ENCODE measurements at places on chromosomes 1 and 21.
A peak's percentile ranks its signal among the peaks of the same experiment; 100 is the strongest.

GRCh38 chr1:97674517-97674916 lies 246.3 kb downstream of the DPYD start:
- H3K4me1 ChIP-seq, result no peaks in the 10 kb centered on the region
- H3K36me3 ChIP-seq, result peaks cover 6% of the 10 kb centered on the region
- H3K27me3 ChIP-seq, result no peaks in the 10 kb centered on the region
- H3K27ac ChIP-seq, result no peak overlapping the region
- no peak for ATAC-seq
- H3K4me3 ChIP-seq, result no peak overlapping the region

- H3K4me1 ChIP-seq, result no peaks in the 10 kb centered on the region
- no peak overlapping the region for H3K4me3 ChIP-seq
- no peaks in the 10 kb centered on the region for H3K27me3 ChIP-seq
- no peaks in the 10 kb centered on the region for H3K36me3 ChIP-seq
These were observed 1078.4 kb downstream of the KCNT2 start for GRCh38 chr1:195529881-195530280.

DNA sequence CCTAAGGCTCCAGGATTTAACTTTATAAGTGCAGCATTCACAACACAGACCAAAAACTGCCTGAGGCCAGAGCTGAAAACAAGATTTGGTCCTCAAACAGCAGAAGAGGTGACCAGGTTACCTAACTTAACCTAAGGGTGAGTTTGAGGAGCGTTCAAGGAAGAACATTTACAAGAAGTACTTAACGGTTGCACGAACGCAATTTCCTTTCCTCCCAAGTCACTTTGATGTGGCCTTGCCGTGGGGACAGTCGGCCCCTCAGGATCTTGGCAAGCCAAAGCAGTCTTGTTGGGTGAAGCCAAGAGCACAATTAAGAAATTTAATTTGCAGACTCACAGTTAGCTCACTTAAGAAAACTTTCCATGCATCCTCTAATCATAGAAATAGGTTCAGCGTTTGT lies 202.6 kb upstream of the COA6 start:
- ATAC-seq, result no peak
- no peaks in the 10 kb centered on the region for H3K36me3 ChIP-seq

GRCh38 chr1:32818804-32819541 lies 1.5 kb downstream of the S100PBP start:
- peaks cover 5% of the 10 kb centered on the region for H3K36me3 ChIP-seq
- peak overlapping the region; percentile 96 for H3K4me3 ChIP-seq
- H3K4me1 ChIP-seq, result peaks cover 50% of the 10 kb centered on the region
- ATAC-seq, result peak; percentile 48
- H3K27ac ChIP-seq, result peak overlapping the region; percentile 87

GRCh38 chr1:19893687-19894086 lies 11.5 kb downstream of the OTUD3 start:
- H3K4me3 ChIP-seq, result no peak overlapping the region
- H3K27ac ChIP-seq, result no peak overlapping the region

- H3K27me3 ChIP-seq, result no peaks in the 10 kb centered on the region
- peaks cover 19% of the 10 kb centered on the region for H3K36me3 ChIP-seq
- H3K4me1 ChIP-seq, result peaks cover 75% of the 10 kb centered on the region
- H3K27ac ChIP-seq, result no peak overlapping the region
- H3K4me3 ChIP-seq, result no peak overlapping the region
These were observed 8.4 kb downstream of the COQ8A start for GRCh38 chr1:226948480-226948879.

- H3K27ac ChIP-seq, result no peak overlapping the region
- H3K4me3 ChIP-seq, result no peak overlapping the region
- H3K36me3 ChIP-seq, result no peaks in the 10 kb centered on the region
- no peaks in the 10 kb centered on the region for H3K4me1 ChIP-seq
- no peak for ATAC-seq
These were observed 85.9 kb downstream of the CENPF start for GRCh38 chr1:214688891-214689290.

DNA sequence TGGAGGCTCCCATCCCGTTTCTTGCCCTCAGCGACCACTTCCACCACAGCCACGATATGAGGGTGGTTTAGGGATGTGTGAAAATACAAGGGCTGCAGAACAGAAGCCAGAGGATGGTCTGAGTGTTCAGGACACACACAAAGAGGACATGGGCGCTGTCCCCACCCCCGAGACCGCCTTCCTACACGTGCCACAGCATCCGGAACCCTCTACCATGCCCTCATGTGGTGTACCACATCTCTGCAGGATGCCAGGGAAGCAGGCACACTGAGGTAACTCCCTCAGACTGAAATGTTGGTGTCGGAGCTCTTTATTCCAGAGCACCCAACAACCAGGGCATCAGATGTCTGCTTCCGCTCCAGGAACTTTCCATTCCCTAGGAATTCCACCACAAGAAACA lies 23.1 kb downstream of the NPHP4 start:
- H3K36me3 ChIP-seq, result peaks cover 34% of the 10 kb centered on the region
- no peak for ATAC-seq
- no peak overlapping the region for H3K4me3 ChIP-seq
- H3K27me3 ChIP-seq, result no peaks in the 10 kb centered on the region
- H3K4me1 ChIP-seq, result no peaks in the 10 kb centered on the region

- H3K4me3 ChIP-seq, result no peak overlapping the region
- no peak for ATAC-seq
- no peaks in the 10 kb centered on the region for H3K4me1 ChIP-seq
- H3K36me3 ChIP-seq, result no peaks in the 10 kb centered on the region
These were observed 21.0 kb downstream of the JUN start for GRCh38 chr1:58762806-58763205.

- peaks cover 7% of the 10 kb centered on the region for H3K27me3 ChIP-seq
- no peak for ATAC-seq
- H3K36me3 ChIP-seq, result no peaks in the 10 kb centered on the region
- H3K4me3 ChIP-seq, result no peak overlapping the region
- H3K4me1 ChIP-seq, result no peaks in the 10 kb centered on the region
These were observed 72.8 kb upstream of the CD1D start for GRCh38 chr1:158107916-158108315.

GRCh38 chr1:58437623-58438022 lies 108.9 kb downstream of the OMA1 start:
- H3K4me1 ChIP-seq, result no peaks in the 10 kb centered on the region
- no peak for ATAC-seq
- H3K27me3 ChIP-seq, result no peaks in the 10 kb centered on the region
- H3K4me3 ChIP-seq, result no peak overlapping the region

GRCh38 chr1:113545626-113546025 lies 155.3 kb downstream of the MAGI3 start:
- ATAC-seq, result no peak
- no peaks in the 10 kb centered on the region for H3K36me3 ChIP-seq
- H3K4me1 ChIP-seq, result no peaks in the 10 kb centered on the region
- no peak overlapping the region for H3K4me3 ChIP-seq
- no peak overlapping the region for H3K27ac ChIP-seq

DNA sequence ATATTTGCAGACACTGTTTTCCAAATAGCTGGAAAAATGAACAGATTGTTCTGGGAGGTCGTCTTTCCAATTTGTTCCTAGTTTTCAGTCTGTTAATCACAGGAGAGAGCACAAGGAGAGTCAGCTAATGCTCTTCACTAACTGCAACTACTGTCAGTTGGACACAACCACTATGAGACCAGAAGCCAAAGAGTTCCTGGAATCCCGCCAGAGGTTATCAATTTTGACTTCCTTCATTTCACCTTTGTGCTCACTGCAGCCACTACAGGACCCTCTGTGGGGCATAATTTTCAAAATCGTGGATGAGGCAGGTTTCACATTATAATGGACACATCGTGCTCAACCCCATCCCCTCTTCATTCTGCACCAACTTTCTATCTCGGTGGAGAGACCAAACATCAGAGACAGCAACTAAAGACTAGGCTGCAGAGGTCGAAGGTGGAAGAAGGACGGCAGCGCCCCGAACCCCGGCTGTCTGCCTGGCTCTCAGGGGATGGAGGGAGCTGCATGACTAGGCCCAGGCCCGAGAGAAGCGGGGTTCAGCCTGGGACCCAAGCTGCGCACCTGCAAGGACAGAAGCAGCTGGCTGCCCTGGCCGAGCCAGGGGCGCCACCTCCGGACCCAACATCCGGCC lies 602 bp downstream of the KIAA0319L start:
- peak overlapping the region; percentile 99 for H3K4me3 ChIP-seq
- H3K4me1 ChIP-seq, result peaks cover 62% of the 10 kb centered on the region

DNA sequence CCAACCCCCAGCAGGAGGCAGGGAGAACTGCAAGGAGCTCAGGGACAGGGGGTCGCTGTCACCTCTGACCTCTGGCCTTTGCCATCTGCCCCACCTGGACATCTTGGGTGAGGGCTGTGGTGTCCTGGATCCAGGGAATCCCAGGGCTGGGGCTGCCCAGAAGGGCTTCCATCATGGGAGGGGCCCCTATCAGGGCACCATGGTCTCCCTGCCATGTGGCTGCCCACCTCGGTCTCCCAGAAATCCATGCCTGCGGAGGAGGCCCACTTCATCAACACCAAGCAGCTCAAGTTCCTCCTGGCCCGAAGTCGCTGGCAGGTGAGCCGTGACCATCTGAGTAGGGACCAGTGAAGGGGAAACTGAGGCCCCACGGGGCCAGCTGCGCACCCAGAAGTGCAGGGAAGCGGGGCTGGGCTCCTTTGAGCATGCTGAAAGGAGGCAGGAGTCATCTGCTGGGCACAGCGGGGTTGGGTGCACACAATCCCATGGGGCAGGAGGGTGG lies 36.1 kb downstream of the TRIM11 start:
- H3K36me3 ChIP-seq, result no peaks in the 10 kb centered on the region
- peaks cover 12% of the 10 kb centered on the region for H3K4me1 ChIP-seq
- no peak overlapping the region for H3K4me3 ChIP-seq
- no peak for ATAC-seq

GRCh38 chr1:103283371-103283770 lies 175.0 kb upstream of the COL11A1 start:
- no peak for ATAC-seq
- H3K4me1 ChIP-seq, result no peaks in the 10 kb centered on the region
- H3K36me3 ChIP-seq, result no peaks in the 10 kb centered on the region
- H3K4me3 ChIP-seq, result no peak overlapping the region

- H3K4me3 ChIP-seq, result no peak overlapping the region
- H3K36me3 ChIP-seq, result peaks cover 10% of the 10 kb centered on the region
- ATAC-seq, result no peak
- H3K27me3 ChIP-seq, result no peaks in the 10 kb centered on the region
- H3K27ac ChIP-seq, result no peak overlapping the region
- H3K4me1 ChIP-seq, result peaks cover 13% of the 10 kb centered on the region
These were observed 17.6 kb downstream of the SEMA6C start for GRCh38 chr1:151128800-151129199.

DNA sequence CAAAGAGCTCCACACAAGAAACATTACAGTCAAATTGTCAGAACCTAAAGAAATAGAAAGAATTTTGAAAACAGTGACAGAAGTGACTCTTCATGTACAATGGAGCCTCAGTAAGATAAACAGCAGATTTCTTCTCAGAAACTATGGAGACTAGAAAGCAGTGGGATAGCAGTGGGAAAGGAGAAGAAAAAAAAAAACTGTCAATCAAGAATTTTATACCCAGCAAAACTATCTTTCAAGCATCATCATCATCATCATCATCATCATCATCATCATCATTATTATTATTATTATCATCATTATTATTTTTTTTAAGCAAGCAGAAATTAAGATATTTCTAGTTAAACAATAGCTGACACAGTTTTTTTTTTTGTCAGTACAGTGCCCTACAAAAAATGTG lies 24.2 kb downstream of the CEP170 start:
- peaks cover 12% of the 10 kb centered on the region for H3K4me1 ChIP-seq
- H3K36me3 ChIP-seq, result peaks cover 60% of the 10 kb centered on the region
- no peak overlapping the region for H3K4me3 ChIP-seq

DNA sequence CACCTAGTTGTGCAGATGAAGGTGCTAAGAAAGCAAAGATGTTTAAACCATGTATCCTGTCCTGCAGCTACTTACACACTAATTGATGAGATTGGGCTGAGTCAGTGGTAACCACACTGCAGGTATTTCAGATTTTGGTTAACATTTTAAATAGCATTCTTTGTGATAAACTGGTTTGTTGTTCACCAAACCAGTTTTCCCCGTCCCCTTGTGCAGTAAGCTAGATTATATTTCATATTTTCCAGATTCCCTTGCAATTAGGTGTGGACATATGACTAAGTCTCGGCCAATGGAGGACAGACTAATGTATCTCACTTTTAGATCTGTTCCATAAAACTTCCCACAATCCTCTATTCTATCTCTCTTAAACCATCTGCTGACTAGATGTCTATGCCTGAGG lies 320.4 kb downstream of the RWDD3 start:
- no peak overlapping the region for H3K4me3 ChIP-seq
- no peaks in the 10 kb centered on the region for H3K27me3 ChIP-seq
- no peak overlapping the region for H3K27ac ChIP-seq
- no peaks in the 10 kb centered on the region for H3K36me3 ChIP-seq
- H3K4me1 ChIP-seq, result no peaks in the 10 kb centered on the region

DNA sequence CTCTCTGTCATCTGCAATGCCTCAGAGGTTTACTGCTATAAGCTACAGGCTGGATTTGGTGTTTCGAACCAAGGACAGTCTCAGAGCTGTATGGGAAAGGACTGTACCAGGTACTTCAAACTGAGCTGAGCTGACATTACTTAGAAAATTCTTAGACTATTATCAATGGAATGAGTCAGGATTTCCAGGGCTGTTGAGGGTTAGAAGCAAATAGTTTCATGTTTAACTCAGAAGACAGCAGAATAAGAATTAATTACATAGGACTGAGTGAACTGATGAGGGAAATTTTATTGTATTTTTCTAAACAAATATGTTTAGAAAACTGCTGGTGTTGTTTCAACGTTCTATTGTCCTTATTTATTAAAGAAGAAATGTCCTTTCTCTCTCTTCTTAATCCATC lies 74.3 kb upstream of the CAPZB start:
- H3K27me3 ChIP-seq, result peaks cover 10% of the 10 kb centered on the region
- no peak overlapping the region for H3K27ac ChIP-seq
- H3K4me1 ChIP-seq, result peaks cover 6% of the 10 kb centered on the region
- no peaks in the 10 kb centered on the region for H3K36me3 ChIP-seq
- ATAC-seq, result no peak
- no peak overlapping the region for H3K4me3 ChIP-seq

- H3K4me1 ChIP-seq, result no peaks in the 10 kb centered on the region
- H3K36me3 ChIP-seq, result no peaks in the 10 kb centered on the region
- H3K4me3 ChIP-seq, result no peak overlapping the region
These were observed 492.4 kb upstream of the NFIA start for GRCh38 chr1:60589916-60590315.

GRCh38 chr1:47183308-47184089 lies 6.3 kb downstream of the PDZK1IP1 start:
- H3K27me3 ChIP-seq, result peaks cover 72% of the 10 kb centered on the region
- no peak overlapping the region for H3K27ac ChIP-seq
- H3K36me3 ChIP-seq, result no peaks in the 10 kb centered on the region
- no peak for ATAC-seq
- peaks cover 10% of the 10 kb centered on the region for H3K4me1 ChIP-seq
- H3K4me3 ChIP-seq, result no peak overlapping the region

DNA sequence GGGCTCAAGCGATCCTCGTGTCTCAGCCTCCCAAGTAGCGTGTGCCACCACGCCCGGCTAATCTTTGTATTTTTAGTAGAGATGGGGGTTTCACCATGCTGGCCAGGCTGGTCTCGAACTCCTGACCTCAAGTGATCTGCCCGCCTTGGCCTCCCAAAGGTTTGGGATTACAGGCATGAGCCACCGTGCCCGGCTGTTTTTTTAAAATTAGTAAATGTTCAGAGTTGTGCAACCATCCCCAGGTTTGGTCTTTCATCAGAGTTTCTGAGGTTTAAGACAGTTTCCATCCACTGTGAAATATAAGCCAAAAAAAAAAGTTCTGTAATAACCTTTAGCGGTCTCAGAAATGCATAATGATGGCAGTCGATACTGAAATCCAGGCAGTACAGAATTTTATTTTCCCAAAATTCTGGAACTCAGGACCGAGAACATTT lies 550 bp upstream of the SYT11 start:
- H3K4me3 ChIP-seq, result peak overlapping the region; percentile 86
- H3K4me1 ChIP-seq, result peaks cover 44% of the 10 kb centered on the region
- H3K27me3 ChIP-seq, result peaks cover 21% of the 10 kb centered on the region
- ATAC-seq, result peak; percentile 25

All from stimulated activated memory B cell treated with anti-CD40 and anti-IgM and Interleukin-4, amounts not matched to agents 10 μg/mL and 1 μg/mL and 100 μg/mL, for 72 hours (primary cell).